ENCODE measurements at places on chromosomes 13 and 19.
A peak's percentile ranks its signal among the peaks of the same experiment; 100 is the strongest.

DNA sequence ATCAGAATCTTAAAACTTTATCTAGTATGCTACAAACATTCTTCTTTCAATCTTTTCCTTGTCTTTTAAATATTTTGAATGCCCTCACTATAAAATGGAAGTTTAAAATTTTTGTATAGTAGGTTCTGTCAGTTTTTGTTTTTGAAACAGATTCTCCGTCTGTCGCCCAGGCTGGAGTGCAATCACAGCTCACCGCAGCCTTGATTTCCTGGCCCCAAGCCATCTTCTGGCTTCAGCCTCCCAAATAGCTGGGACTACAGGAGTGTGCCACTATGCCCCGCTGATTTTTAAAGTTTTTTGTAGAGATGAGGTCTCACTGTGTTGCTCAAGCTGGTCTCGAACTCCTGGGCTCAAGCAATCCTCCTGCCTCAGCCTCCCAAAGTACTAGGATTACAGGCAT is 20.7 kb downstream of the PHF11 start:
- no peak for DNase-seq

GRCh38 chr19:18982669-18983068 is 41.7 kb upstream of the HOMER3 start:
- no peak for DNase-seq

DNA sequence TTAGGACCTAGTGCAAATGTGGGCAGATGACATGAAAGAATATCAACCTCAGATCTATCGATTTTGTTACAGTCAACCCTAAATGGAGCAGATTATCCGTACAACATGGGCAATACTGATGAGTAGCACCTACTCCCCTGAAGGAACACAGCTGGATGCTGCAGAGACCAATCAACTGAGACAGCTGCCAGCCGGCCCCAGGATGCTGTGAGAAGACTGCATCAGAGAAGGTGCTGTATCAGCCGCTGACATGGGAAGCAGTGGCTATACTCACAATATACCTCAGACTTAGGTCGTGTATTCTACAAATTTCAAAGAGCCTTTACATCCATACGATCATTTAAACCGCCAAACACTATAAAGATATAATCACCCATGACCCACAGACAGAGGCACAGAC is 95.9 kb upstream of the FNDC3A start:
- no peak for DNase-seq

DNA sequence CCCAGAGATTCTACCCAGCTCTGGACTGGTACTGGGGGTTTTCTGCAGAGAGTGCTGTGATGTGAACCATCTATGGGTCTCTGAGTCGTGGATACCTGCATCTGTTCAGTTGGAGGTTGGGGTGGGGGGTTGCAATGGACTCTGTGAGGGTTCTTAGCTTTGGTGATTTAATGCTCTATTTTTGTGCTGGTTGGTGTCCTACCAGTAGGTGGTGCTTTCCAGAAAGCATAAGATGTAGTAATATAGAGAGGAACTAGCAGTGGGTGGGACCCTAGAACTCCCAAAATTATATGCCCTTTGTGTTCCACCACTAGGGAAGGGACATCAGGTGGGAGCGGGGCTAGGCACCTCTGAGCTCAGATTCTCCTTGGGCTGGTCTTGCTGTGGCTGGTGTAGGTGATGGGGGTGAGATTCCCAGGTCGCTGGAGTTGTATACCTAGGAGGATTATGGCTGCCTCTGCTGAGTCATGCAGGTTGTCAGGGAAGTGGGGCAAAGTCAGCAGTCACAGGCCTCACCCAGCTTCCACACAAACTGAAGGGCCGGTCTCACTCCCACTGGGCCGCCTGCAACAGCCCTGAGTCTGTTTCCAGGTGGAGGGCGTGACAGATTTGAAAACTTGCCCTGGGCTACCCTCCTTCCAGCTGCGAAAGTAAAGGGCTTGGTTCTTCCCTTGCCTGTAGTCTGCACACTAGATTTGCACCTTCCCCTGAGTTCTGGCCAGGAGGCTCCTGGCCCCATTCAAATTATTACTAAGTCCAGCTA is 573.0 kb upstream of the SLITRK1 start:
- no peak for DNase-seq

- DNase-seq, result peak; percentile 36
Observed at GRCh38 chr19:18846862-18847548, 15.2 kb downstream of the UPF1 start.

DNA sequence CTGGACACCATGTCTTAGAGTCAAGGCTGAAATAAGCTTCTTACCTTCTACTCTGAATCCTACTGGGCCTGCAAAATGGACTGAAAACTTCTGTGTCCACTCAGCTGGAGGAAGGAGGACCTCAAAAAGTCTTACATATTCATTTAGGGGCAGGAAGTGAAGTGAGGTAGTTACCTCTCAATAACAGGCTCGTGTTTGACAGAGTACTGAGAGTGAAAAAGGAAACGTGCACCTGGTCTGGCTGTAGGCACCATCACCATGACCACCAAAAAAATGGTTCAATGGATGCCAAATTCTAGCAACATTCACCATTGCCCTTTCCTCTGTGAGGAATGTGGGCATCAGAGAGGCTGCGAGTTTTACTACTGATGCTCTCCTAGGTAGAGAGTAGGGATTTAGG is 176.2 kb downstream of the RFC3 start:
- DNase-seq, result no peak

GRCh38 chr13:44972956-44973581 is 16.2 kb downstream of the NUFIP1 start:
- DNase-seq, result no peak

DNA sequence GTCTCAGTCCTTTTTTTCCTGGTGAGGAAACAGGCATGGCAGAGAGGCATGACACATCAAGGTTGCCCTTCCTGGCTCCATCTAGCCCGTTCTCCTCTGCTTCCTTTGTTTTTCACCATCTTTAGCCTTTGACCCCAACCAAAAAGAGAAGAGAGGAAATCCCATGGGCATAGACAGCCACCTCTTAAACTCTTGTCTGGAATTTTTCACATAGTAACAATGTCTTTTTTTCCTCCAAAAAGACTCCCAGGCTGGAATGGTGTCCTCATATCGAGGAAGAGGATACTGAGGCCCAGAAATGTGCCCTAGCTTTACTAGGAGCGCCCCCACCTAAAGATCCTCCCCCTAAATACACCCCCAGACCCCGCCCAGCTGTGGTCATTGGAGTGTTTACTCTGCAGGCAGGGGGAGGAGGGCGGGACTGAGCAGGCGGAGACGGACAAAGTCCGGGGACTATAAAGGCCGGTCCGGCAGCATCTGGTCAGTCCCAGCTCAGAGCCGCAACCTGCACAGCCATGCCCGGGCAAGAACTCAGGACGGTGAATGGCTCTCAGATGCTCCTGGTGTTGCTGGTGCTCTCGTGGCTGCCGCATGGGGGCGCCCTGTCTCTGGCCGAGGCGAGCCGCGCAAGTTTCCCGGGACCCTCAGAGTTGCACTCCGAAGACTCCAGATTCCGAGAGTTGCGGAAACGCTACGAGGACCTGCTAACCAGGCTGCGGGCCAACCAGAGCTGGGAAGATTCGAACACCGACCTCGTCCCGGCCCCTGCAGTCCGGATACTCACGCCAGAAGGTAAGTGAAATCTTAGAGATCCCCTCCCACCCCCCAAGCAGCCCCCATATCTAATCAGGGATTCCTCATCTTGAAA is at the start of gene GDF15:
GDF15 (plus strand) TSS at position 484 of the 868 bp plus-strand sequence; CDS start at position 516, 32 bp downstream.
- DNase-seq, result no peak

GRCh38 chr13:37226971-37227370 is 121.5 kb upstream of the CSNK1A1L start:
- DNase-seq, result no peak
